ENCODE measurements at places on chromosomes 5 and 9.

DNA sequence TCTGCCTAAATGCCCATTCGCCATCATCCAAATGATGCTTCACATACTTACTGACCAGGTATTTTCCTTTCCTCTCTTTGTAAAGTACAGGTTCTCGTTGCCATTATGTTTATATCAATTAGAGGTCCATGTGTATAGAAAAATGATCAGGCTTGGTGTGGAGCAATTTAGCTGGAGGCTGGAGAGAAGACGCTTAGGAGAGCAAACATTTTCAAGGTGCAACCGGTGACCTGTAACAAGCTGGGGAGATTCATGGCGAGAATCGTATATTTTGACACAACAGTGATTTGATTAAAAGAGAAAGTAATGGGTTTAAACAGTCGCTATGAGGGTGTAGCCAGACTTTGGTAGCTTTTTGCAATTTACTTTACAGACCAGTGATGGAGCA lies 170.9 kb upstream of the TBCA start:
- DNase-seq, result no peak

DNA sequence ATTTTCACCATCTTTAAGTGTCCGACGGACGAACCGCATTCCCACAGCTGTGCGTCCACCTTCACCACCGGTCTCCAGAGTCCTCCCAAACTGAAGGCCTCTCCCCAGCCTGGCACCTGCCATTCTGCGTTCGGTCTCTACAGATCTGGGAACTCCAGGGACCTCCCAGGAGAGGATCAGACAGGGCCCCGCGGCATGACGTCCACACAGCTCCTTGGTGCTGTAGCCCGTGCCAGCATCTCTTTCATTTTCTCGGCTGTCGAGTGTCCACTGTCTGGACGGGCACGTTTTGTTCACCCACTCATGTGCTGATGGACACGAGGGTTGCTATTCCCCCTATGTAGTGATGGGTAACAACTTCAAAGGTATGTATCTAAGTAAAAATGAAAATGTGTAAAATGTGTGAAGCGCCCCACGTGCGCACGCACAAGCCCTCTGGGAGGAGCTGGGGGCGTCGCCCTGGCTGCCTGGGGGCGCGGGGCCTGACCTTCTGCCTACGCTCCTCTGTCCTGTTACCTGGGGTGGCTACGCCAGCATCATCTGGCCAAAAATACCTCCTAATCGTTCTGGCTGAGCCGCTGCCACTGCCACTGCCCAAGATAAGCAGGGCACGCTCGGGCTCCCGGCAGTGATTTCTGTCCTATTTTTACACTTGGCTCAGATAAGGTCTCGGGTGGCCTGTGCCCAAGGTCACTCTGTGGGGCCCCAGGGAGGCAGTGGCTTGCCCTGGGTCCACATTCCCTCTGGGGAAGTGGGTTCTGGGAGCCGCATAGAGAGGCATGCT lies 10.8 kb upstream of the SLC12A7 start:
- DNase-seq, result no peak

GRCh38 chr5:86880785-86881492 lies 263.2 kb downstream of the COX7C start:
- DNase-seq, result peak; percentile 69

- no peak for DNase-seq
Observed at GRCh38 chr9:17907779-17908508, 329.1 kb downstream of the SH3GL2 start.

DNA sequence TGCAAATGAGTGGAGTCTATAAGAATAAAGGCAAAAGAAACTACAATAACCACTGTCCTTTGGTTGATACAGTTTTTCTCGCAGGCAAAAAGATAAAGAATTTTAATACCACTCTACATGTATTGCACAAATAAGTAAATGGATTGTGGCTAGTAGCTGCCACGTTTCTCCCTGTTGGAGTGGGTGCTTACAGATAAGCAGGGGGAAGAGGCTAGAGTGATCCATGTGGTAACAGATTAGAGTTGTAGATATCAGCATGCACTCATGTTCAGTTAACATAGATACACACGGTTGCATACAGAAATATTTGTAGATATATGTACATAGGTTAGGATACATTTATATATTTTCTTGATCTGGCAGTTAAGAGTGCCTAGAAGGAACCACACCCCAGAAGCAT lies 179.5 kb downstream of the ARHGEF28 start:
- DNase-seq, result no peak

DNA sequence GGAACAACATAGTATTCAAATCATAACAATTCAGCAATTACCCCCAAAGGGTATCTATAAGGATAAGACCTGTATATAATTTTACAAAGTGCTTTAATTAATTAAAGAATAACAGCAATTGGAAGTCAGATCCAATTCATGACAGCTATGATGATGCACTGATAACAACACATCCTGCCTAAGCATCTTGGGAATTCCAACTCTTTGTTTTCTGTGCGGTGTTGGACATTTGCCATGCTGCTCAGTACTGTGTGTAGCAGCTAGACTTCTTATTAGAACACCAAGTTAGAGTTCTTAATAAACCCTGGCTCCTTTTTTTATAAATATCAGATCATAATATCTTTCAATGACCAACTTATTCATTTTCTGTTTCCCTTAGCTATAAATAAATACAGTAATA lies 209.0 kb downstream of the SEC61B start:
- no peak for DNase-seq

DNA sequence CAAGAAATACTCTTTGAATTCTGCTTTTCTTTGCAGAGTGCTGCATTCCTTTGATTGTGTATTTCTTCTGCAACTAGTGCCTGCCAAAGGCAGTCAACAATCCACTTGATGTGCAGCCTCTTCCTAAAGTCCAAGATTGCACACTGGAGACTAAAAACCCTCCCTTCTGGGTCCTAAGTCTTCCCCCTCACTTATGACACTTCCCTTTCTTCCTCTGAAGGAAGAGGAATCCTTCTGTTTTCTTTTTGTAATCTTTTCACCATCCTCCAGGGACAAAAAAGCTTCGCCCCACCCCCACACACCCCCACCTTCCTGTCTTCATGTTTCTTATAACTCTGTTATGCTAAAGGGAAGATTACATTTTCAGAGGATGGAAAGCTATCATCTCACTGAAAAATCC lies 39.9 kb downstream of the WDR36 start:
- DNase-seq, result no peak

DNA sequence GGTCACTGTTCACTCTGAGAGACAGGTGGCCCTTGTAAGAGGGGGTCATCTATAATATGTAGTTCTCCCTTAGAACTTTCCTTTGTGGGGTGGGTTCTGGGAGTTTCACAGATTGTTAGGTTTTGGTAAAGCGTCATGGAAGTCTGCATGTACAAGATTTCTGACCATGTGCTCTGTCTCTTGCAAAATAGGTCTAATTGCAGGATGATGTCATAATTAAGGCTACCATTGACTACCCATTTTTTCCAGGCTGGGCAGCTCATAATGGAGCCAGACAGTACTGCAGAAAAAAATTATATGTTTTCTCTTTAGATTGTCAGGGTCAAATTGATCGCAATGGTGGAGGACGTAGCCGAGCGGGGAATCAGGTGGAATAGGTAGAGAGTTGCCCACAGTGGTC lies 3.7 kb upstream of the GM2A start:
- no peak for DNase-seq

DNA sequence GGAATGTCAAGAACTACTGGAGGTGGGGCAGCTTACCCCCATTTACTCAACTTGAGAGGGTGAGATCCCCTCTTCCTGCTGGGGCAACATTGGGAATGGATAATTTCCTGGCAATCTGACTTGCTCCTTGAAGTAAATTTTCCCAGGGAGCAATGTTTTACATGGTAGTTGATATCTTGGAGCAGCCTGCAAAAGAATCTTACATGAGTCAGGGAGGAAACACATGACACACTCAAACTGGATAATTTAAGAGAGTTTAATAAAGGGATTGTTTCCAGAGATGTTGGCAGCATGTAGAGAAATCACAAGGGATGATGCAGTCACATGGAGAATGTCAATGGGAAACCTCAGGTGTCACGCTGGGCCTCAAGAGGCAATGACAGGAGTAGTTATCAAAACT lies 212.5 kb downstream of the GAS1 start:
- no peak for DNase-seq

DNA sequence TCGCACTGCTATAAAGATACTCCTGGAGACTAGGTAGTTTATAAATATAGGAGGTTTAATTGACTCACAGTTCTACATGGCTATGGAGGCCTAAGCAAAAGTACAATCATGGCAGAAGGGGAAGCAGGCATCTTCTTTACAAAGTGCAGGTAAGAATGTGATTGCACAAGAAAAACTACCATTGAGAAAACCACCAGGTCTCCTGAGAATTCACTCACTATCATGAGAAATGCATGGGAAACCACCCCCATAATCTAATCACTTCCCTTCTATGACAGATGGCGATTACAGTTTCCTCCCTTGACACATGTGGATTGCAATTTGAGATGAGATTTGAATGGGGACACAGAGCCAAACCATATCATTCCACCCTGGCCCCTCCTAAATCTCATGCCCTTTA lies 121.2 kb upstream of the ST8SIA4 start:
- DNase-seq, result no peak

DNA sequence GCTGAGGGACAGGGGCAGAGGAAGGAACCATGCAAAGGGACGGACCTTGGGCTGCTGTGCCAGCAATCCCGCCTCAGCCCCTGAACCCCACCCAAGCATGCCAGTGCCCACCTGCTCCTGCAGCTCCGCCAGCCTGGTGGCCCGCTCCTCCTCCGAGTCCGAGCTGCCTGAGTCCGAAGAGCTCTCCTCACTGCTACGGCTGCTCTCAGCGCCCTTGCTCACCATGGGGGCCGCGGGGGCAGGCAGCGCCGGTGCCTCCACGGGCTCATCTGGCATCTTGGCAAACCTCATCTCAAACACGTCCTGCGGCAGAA lies 16.3 kb downstream of the BRD3OS start:
- no peak for DNase-seq

DNA sequence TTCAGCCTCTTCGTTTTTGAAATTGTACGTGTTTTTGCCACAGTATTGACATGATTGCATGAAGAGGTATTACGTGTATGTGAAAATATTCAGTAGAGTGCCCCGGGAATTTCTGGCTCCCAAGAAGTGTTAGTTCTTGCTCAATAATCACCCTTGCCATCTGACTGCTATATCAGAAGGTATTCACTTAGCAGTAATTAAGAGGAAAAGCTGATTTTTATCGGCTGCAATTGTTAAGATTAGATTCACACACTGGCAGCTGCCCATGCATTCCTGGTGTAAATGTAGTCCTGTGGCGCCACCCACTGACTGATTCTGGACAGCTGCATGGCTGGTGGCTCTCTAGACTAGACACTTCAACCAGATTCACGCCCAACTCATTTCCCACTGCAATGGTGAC lies 440.1 kb upstream of the ADAMTS16 start:
- DNase-seq, result no peak

DNA sequence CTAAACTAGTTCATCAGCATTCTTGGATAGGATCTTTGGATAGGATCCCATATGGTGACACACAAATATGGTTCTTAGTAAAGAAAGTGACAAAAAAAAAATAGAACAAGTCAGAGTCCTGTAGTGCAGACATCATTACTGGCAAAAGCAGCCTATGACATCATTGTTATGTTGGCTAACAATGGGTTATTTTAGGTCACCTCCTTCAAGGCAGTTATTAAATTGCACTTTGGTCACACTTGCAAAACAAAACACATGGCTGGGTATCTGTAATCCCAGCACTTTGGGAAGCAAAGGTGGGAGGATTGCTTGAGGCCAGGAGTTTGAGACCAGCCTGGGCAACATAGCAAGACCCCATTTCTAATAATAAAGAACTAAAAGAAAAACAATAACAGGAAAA lies 185.9 kb downstream of the KIAA0825 start:
- no peak for DNase-seq

DNA sequence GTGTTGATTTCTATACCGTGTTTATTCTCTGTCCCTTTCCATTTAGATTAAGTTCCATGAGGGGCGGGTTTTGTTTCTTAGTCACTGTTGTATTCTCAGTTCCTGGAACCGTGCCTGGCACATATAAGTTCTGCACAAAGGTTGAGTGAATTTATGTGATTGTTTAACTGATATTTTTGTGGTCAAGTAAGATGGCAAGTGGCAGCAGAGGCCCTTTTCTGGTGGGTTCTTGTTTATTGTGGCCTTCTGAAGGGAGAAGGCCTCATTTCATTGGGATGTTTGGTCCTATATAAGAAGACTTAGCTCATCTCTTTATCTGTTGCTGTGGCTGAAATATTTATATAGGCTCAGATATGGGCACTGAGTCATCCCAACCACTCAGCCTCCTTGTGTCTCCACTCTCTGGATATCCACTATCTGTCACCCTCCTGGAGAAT lies 262.5 kb downstream of the PSAT1 start:
- DNase-seq, result peak; percentile 16

DNA sequence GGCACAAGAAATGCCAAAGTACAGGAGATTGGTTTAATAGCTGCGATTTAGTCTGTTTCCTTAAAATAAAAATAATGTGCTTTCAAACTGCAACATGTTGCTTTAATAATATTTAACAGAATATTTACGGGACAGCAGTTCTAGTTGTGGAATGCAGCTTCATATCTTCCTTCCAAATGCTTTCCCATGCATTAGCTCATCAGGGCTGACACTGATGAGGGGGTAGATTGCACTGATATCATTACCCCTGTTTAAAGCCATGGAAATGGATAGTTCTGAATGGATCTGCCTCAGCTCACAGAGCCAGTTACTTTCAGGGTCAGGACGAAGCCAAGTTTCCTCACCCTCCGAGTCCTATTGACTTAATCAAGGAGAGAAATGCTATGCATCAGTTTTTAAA lies 93.2 kb upstream of the OSMR start:
- DNase-seq, result no peak

DNA sequence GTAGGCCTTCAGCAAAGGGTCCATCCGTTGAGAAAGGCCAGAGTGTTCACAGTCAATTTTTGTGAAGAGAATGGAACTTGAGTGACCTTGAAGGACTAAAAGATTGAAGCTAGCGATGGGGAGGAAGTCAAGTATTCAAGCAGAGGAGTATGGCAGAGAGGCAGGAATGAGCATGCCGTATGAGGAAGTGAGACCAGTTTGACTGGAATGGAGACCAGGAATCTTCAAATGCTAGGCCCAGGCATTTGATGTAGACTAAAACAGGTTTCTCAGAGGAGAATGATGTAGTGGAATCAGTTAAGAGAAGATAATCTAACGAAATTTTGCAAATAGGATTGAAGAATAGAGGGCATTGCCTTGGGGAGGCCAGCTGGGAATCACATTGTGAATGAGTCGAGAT lies 90.4 kb upstream of the SEMA6A start:
- DNase-seq, result no peak

DNA sequence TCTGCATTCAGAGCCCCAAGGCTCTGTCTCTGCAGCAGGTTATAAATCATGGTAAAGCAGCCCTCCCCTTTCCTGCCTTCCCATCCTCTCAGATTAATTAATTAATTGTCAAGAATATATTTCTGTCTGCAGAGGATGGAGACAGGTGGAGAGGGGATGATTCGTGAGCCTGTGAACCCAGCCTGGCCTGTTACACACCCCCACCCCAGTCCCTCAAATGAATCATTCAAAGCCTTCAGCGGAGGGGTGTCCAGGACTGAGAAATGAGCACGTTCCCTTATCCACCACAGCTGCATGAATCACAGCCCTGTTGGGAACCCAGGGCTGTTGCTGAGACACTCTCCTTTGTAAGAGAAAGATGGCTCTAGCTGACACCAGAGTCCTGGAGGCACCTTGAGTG lies 56.0 kb downstream of the NIPAL4 start:
- peak; percentile 53 for DNase-seq

Measured in AG04450 (cell line).